NCI-H524 treated with DMSO at 0.1 percent for 48 hours (cell line): ENCODE measurements at places on chromosomes 2 and 18.

DNA sequence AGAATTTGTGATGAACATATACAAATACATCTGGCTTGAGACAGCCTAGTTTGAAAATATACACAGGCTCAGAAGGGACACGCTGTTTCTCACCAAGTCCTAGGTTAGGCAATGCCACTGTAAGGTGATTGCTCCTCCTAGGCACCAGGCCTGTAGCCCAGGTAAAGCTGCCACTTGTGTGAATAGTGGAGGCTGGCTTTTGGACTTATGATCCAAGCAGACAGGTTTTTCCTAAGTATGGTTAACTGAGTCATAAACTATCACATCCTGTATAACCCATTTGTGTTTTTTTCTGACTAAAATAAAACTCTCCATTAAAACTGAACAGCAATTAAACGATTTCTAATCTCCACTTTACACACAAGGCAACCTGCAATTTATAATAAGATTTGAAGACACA is 81.0 kb downstream of the SEMA4F start:
- no peak for DNase-seq

- DNase-seq: peak; percentile 88
These were observed 59.1 kb upstream of the RTN4 start for GRCh38 chr2:55109219-55109891.

- DNase-seq: no peak
These were observed 7.4 kb downstream of the MYL12B start for GRCh38 chr18:3269241-3269913.

DNA sequence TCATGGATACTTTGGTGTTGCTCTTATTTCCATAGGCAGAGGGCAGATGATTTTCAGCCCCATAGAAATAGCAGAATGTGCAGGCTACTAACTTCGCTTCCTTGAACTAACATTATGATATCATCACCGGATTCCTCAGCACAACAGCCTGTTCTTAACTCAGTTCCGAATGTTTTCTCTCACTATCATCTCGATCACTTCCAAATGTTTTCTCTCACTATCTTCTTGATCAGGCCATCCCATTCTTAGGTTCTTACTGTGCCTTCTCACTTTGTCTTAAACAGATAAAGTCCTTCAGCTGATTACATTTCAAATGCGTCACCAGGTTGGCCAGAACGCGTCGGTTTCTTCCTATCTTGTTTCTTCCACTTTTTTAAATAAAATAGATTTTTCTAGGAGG is 11.4 kb upstream of the MBD2 start:
- no peak for DNase-seq

DNA sequence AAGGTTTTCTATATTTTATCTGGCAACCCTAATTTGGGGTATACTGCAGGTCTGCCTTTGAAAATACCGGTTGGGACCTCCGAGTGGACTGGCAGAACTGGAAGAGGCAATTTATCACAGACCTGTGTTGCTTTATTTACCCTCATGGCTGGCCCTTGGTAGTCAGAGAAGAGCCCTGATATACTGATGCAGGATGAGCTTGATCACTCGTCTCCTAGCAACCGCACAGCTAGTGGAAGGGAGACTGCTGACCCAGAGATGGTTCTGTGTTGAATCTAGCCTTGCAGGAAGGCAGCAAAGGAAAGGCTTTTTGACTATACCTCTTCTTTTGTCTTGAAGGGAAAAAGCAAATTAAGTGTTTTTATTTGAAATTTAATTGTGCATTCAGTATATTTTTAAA is 154.7 kb downstream of the EML6 start:
- no peak for DNase-seq

DNA sequence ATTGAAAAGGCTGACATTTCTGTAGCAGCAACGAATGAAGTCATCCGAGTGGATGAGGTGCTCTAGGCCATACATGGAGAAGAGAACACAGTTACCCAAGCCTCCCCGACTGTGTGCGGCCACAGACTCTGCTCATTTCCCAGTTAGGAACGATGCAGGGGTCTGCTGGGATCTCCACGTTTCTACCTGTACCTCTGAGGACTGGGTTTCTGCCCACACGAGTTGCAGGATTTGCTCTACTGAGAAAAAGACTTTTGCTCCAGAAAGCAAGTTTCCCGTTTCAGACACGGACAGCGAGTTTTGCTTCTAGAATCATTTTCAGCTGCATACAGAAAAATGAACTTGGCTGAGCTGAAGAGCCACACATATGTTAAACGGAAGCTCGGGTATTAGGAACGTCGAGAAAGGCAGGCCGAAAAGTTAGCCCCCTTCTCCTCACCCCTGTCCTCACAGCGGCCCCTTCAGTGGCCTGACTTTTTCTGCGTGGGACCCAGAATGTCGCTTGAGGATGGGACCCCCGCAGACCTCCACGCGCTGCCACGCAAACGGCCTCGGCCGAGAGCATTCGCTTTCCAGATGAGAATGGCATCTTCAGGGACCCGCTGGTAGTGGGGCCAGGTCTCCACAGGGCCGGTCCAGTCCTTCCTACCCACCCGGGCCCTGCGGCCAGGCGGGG is 582 bp upstream of the RAB31 start:
- no peak for DNase-seq

GRCh38 chr2:232901736-232902578 is 31.9 kb downstream of the SNORC start:
- DNase-seq: no peak

DNA sequence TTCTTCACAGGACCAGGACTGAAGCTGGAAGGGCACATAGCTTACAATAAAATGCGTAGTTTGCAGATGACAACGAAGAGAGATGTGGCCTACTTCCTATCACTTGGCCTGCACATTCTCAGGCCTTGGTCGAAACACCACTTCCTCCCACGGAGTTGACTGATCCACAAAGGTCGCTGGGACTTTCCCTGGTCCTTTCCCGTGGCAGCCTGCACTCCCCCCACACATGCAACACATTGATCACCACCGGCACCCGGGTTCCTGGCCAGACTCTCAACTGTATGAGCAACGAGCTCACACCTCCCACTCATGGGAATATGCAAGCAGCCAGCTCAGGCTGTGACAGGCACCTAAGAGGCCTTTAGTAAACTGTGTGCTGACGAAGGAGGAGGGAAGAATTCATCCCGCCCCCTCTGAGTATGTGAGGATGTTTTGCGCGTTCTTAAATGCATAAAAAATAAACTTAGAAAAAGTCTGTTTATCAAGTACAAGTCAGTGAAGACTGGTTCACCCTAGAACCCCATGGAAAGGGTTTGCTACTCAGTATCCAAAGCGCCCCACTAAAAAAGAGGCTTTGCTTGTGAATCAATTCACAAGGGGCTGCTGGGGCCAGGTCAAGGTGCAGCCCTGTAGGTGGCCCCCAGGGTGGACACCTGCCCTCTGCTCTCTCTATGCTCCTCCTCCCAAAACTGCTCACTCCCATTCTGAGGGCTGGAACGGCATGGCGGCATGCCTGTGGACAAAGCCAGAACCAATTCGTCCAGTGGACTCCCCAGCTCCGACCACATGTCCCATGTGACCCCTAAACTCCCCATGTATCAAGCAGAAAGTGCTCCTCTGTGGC is 154.3 kb downstream of the EIPR1 start:
- DNase-seq: no peak
